Placental pericyte (primary cell): ENCODE measurements at places on chromosomes 1 and 21. TPM values are rescaled to one million over a fixed set of nuclear protein-coding genes. Genes with fewer than 3 reads are reported as not detected.

LEPROT gene
- 38.1 and 66.9 TPM in 2 replicates for total RNA-seq

WNT4 gene
- total RNA-seq, result 0.14 and 0.22 TPM in 2 replicates

SMPDL3B gene
- 0.22 TPM in 1 of 2 replicates, not detected in the other for total RNA-seq

IFI6 gene
- 48.4 and 78.6 TPM in 2 replicates for total RNA-seq

LORICRIN gene
- total RNA-seq, result not detected in 2 replicates

FUCA1 gene
- 5.7 and 9.4 TPM in 2 replicates for total RNA-seq

KLHDC8A gene
- total RNA-seq, result not detected in 2 replicates

HEYL gene
- total RNA-seq, result 0.57 TPM in 1 of 2 replicates, not detected in the other

KRTAP19-1 gene
- total RNA-seq, result not detected in 2 replicates

CITED4 gene
- total RNA-seq, result 1.8 and 10.2 TPM in 2 replicates
